ENCODE measurements at places on chromosomes 7 and 10.

DNA sequence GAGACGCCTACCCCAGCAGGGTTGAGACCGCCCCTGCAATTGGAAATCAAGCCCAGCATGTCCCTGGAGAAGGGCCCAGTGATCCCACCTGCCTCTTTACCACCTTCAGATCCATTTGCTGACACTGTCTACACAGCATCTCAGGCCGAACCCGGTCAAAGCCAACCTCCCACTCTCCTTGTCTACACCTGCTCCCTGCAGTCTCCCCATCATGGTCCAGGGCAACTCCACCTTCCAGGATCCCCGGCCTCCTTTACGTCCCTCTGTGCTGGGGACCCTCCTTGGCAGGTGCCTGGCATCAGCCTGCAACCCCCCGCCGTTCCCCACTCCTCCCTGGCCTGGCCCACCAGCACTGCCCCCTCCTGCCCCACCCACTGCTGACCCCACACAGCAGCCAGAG is 227.2 kb downstream of the PAXIP1 start:
- no peak for DNase-seq

DNA sequence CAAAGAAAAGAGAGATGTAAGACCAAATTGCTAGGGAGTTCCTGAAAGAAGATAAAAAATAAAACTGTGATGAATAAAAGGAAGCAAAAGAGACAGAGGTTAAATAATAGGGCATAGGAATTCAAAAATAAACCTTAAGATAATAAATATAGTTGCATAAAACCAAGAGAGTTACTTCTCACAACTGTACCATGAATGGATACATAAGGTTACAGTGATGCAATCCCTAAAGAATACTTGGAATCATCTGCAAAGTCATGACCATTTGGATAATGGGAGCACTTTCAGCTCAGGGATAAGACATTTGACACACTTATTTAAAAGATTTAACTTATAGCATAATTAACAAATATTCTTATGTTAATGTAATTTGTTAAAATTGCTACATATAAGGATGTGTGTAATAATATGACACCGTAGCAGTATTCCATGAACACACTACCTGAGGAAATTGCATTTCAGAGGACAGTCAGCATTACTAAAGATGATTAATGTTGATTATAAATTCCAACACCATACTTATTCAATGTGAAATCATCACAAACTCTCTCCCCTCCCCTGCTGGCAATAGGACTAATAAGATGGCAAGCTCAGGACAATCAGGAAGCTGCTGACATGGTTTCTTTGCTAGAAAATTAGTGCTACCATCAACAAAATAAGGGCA is 202.1 kb upstream of the AKR1E2 start:
- no peak for DNase-seq

GRCh38 chr7:129351320-129351719 is 82.9 kb upstream of the STRIP2 start:
- no peak for DNase-seq

DNA sequence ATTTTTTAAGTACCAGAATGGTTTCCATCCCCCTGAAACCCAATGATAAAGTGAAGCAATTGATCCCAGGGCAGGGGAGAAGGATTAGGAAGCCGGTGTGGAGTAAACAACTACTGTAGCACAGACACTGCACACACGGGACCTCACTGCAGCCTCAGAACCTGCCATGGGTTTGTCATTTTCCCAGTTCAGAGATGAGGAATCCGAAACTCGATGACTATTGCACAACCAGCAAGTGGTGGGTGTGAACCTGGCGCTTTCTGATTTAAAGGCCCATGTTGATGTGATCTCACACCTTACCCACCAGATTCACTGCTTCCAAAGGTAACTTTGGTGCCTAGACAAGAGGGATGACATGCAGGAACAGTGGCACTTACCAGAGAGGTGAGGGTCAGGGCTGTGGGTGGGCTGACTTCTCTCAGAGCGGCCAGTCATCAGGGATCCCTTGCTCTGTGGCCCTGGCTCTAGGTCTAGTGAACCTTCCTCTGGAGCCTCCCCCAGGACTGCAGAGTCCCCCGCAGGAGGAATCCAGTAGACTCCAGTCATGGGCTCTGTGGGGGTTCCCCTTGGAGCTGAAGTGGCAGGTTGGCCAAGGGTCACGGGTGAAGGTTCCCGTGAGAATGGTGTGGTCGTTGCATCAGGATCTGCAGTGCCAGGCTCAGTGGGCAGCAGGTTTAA is 62.8 kb downstream of the PKD1L1 start:
- no peak for DNase-seq

DNA sequence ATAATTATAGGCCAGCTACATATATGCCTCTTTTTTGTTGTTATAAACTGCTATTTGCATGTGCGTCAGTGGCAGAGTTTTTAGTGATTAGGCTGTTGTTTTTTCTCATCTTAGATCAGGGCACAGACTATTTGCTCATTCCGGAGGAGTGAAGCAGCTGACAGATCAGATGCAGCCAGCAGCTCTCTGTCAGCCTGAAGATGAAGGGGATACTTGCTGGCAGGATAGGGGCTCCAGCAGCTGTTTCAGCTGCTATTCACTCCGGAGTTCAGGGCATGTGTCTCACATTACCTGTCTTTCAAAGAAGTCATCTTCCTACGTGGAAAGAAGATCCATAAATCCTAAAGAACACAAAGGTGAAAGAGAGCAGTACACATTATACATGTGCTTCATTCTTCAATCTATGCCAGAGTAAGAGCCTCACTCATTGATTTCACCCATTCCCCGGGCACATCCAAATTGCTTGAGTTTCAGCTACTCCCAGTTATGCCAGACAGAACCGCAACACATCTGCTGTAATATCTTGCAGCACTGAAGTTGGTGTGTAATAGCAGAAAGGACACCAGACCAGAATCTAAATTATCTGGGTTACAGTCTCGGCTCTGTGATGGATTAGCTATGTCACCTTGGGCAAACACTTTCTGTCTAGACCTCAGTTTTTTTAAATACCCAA is 182.8 kb upstream of the CHRM2 start:
- DNase-seq: no peak

DNA sequence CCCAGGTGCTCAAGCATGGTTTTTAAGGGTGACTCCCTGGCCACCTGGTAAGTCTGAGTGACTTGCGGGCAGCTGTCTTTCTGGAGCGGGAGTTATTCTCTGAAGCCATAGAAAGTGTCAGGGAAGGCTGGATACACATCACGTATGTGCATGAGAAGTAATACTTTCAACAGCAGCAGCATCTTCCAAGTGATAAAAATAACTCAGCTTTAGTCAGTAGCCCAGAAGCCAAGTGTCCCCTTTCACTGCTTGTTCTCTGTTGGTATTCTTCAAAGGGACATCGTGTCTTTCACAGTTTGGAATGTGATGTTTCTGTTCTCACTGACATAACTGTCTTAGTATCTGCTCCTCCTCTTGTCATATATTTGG is 97.6 kb downstream of the KIAA1217 start:
- DNase-seq: no peak

GRCh38 chr10:18044976-18045720 is 93.4 kb downstream of the SLC39A12 start:
- no peak for DNase-seq

- DNase-seq: peak; percentile 10
These were observed 6.1 kb downstream of the KCTD7 start for GRCh38 chr7:66634816-66635215.

DNA sequence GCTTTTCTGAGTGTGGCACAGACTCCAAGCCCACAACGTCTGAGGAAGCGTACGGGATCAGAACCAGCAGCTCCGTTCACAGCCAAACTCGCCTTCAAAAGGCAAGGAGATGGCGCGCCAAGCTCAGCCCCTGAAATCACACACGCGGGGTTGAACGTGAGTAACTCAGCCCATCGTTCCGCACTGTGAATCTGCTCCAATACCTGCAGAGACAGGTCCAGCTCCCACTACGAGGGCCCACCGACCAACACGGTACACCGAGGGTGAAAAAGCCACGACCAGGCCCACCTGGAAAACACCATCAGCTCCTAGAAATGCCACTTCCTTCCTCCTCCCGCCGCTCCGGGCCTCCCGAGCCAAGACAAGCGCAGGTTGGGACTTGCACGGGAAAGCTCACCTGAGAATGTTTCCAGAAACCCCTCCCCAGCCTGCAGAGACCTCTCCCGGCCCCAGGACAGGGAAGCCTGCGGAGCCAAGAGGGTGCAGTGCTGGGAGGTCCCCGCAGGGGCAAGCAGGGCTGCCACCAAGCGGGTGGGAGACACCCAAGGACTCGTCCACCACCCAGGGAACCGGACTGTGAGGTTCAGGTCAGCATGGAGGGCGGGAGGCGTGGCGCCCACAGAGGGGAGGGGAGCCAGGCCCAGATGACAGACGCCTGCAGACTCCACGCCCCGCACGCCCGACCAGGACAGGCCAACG is 93.9 kb upstream of the PDGFA start:
- DNase-seq: no peak

DNA sequence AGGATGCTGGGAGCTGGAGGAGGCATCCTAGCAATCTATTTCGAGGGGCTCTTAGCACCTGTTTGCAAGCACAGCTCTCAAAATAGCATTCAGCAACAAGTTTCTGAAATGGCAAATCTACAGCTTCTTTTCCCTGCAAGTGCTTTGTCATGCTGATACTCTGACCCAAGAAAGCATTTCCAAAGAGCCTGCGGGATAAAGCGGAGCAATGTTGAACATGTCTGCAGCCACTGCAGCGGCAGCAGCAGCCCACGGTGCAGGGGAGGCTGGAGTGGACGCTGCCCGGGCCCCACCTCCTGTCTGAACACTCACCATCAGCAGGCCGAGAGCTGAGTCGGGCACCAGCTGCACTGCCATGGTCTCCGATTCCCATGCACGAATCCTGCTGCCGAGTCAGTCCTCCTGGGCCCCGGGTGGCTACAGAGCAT is 964 bp downstream of the FRMD4A start:
- DNase-seq: no peak

DNA sequence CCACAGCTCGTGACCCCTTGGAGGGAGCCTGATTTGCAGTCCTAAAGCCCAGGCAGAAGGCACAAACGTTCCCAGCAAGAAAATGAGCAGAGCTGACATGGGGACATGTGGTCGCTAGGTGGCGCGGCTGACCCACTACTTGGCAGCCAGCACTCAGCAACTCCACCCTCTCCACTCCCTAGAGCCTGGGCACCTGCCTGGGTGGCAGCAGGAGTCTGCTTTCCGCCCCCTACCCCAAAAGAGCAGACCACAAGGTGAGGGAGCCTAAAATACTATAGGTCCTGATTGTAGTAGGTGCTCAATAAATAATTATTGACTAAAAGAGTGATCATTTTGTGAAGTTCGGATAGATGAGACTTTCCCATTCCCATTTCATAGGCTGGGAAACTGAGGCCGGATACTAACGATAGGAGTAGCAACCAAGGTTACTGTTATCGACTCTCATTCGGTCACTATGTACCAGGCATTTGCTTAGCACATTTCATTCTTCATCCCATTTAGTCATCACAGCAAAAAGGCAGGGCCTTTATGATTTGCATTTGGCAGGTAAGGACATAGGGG is 57.4 kb downstream of the NEUROG3 start:
- DNase-seq: peak; percentile 39

DNA sequence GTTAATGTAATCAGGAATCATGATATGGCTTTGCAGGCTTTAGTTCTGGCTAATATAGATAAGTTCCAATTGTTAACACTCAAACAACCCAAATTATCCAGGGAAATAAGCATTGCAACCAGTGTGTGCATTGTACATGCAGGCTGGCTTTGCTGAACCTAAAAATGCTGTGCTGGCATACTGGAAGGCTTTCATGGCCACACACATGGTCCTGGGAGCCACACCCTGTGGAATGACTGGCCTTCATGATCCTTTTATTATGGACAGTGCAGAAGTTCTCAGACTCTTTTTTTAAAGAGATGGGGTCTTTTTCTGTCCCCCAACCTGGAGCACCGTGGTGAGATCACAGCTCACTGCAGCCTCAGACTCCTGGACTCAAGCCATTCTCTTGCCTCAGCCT is 5.0 kb downstream of the ELMO1 start:
- no peak for DNase-seq

GRCh38 chr7:31640381-31640780 is 46.6 kb upstream of the PPP1R17 start:
- DNase-seq: peak; percentile 49

DNA sequence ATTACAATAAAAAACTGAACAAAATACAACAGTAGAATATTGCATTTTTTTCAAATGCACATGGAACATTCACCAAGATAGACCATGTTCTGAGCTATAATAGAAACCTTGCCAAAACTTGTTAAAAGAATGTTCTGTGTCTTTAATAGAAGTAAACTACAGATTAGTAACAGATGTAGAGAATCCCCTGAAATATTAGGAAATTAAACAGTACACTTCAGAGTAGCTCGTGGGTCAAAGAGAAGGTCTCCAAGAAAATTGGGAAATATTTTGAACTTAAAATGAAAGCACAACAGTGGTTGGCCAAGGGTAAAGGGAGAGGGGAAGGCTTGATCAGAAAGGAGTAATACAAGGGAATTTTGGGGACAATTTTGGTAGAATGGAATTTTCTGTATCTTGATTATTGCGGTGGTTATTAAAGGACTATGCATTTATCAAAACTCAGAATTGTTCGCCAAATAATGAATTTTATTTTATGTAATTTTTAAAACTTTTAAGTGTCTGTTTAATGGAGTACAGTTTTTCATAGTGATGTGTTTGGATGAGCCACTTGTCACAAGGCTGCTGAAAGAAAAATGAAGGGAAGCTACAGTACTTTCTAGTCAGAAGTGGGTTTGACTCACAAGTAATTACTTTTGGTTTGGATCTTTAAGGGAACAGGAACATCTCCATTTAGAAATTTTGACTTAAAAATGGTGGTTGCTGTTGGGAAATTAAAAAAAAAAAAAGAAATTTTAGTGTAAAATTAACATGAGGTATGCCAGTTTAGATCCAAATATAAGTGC is 10.2 kb downstream of the PLEKHA8 start:
- DNase-seq: no peak

DNA sequence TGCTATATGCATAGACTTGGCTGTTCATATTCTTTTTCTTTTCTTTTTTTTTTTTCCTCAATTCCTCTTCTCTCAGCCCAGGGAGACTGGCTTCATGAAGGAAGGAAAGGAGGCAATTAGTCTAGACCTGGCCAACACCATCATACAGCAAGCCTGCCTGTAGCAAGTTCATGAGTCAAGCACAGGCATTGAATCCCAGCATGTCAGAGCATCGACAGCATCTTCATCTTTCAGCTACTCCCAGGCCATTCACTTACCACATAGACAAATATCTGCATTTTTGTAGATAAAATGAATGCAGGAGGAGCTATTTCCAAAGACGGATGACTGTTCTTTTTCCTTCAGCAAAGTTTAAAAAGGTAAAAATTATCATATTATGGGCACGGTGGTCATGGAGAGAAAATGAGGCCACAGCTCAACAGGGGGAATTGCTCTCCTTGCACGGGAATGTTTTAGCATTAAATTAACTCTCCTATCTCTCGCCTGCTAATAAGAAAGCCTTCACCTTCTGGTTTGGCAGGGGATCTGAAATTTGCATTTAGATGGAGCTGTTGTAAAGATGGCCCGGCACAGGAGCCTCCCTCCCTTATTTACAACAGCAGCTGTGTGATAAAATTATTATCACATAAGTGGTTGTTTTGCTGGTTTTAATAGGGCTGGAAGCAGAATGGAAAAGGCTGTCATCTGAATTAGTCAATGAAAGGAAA is 626.5 kb upstream of the AUTS2 start:
- DNase-seq: no peak

GRCh38 chr7:20741801-20742200 is 44.9 kb downstream of the SP8 start:
- DNase-seq: no peak

- DNase-seq: peak; percentile 29
These were observed 109.9 kb upstream of the EFCAB10 start for GRCh38 chr7:105691082-105691679.
